ENCODE measurements at places on chromosomes 7 and 10.

GRCh38 chr10:3532644-3533043 lies 252.4 kb downstream of the KLF6 start:
- DNase-seq: no peak

DNA sequence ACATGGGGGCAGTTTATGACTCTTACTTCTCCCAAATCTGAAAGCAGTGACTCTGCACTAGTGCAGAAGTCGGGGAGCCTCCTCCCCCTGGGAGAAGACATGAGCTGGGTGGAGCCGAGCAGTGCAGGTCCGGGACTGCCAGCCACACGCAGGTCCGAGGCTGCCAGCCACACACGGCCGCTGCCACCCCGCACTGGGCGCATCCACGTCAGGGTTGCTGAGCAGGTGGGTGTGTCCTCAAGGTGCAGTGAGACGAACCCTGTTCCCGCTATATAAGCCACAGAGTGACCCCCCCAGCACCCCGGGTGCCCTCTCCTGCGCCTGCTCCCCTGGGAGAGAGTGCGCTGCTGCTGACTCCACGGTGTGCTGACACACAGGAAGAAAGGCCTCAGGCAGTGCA lies 430.2 kb downstream of the PTPRN2 start:
- no peak for DNase-seq

DNA sequence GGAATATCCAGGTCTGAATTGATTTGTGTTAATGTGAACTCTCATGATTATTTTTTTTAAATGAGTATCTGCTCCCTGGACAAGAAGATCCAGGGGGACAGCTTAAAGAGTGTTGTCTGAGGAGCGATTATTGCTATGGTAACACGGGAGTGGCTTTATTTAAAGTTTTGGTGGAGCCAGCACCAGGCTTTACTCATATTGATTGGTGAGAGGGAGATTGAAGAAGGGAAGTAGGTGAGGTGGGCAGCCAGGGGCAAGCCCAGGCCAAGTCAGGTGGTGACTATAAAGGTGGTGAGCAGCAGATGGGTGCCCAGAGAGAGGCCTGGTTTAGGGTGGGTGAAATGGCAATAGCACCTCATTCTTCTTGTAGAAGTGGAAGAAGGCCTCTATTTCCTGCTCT lies 10.2 kb upstream of the AGR2 start:
- DNase-seq: no peak

GRCh38 chr7:1607001-1607400 lies 37.2 kb upstream of the PSMG3 start:
- DNase-seq: no peak

GRCh38 chr7:93198472-93198871 lies 27.8 kb downstream of the HEPACAM2 start:
- no peak for DNase-seq

- DNase-seq: no peak
These were observed 213.9 kb upstream of the PPP2R2D start for GRCh38 chr10:131686781-131687420.

DNA sequence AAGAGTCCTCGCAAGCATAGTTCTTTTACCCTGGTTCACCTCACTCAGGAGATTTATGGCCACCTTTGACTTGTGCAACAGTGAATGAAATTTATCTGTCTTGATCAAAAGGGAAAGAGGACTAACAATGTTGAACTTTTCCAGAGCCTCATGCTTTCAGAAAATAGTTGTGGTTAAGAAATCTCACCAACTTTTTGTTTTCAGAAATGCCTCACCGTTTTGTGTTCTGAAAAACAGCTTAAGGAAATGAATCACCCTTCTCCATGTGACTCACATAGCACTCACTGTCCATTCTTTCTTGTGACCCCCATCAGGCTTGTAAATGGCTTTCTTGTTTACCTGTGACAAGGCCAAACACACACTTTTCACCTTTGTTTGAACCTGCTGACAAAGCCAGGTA lies 148.6 kb upstream of the FAM3C start:
- DNase-seq: peak; percentile 65

- no peak for DNase-seq
These were observed 23.2 kb downstream of the PILRA start for GRCh38 chr7:100396421-100396982.

DNA sequence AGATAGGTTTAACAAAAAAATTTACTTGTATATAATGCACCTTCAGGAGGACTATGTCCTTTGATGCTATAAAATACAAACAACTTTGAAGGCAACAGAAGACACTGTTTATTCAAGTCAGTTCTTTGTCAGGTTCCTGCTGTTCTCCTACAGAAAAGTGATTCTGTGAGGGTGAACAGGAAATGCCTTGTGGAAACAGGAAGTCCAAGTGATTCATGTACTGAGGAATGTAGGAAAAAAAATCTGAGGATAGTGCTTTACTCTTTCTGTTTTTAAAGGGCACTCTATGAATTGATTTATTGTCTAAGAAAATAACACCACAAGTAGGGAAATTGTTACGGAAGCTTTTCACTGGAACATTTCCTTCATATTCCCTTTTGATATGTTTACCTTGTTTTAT lies 171.9 kb downstream of the HDAC9 start:
- peak; percentile 92 for DNase-seq

DNA sequence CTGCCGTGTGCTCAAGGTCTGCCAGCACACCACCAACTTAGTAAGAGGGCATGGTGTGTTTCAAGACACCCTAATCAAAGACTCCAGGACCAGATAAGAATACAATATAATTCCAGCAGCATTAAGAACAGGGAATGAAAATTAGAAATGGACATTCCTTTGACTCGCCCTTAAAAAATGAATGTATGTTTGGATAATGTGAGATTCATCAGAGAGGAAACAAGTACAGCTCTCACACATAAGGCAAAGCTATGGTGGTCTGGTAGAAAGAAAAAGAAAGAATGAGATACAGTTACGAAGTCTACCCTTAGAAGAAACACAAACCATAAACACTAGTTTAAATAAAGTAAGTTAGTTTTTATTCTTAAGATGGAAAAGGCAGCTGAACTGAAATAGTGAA lies 174.8 kb upstream of the ANK3 start:
- DNase-seq: no peak

Measured in foreskin melanocyte (primary cell).